Right renal pelvis (tissue), 4 donors: ENCODE measurements at places on chromosomes 2 and 18.

DNA sequence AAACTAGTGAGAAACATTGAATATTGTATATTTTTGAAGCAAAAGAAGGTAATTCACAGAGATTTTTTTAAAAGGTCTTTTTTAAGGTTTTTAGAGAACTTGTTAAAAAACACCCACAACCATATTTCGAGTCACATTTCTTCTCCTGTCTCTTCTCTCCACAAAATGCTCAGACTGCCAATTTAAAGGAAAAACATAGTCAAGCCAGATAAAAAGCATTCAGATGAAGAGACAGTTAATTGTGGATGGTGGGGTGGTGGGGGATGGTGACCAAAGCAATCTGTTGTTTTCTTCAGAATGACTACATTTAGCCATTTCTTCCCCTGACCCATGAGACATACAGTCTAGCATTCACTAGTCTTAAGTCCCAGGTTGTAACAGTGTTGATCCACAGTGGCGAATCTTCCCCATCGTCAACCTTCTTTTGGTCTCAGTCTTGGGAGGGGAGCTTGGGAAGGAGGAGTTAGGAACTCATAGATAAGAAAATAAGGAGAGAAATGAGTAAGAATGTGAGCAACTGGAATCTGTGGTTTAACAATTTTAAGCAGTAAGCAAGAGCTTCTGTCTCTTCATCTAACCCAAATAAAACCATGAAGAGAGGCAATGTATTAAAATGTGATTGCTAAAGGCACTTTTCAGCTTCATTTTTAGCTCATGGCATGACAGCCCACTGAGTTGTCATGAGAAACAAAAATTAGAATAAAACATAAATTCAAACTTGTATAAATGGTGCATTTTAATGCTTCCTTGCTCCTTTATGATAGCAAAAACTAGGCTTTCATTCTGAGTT, 413.7 kb upstream of the FSHR start:
- no peak for DNase-seq

- no peak for DNase-seq
Measured at GRCh38 chr2:164044622-164045021, 308.8 kb upstream of the FIGN start.

DNA sequence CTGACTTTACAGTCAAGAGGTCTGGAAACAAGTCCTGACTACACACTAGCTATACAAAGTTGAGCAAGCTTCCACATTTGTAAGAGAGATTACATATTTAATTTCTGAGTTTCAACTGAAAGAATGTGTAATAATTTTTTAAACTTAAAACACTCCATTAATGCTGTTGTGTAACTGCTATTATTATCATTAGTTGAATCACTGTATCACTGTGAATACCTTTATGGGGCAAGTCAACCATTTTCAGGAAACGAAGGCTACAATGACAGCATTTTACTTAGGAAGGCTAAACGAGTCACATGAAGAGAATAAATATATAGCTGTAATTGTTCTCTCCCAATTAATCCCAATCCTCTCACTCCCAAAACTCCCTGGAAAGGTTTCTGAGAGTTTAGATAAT, 46.3 kb downstream of the TRIP12 start:
- DNase-seq = no peak

DNA sequence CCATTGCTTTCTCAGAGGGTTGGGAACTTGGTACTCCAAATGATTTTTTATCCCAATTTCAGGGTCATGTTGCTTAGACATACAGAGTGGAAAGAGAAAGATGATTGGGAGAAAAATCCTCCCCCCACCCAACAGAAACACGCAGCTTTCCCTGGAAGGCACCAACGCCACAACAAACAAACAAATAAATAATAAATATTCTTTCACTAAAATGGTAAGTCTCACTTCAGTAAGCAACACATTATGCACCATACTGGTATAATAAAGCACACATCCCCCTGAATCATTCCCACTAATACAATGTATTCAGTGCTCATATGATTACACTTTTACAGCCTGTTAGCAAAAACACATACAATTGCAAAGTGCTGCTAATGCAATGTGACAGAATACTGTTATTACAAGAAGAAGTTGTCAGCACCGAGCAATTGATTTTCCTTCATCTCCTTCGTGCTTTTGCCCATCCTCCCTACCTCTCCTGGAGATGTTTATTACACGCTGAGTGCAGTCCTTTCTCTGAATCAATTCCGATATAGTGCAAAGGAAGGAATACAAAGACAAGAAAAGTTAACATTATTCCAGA, 359.9 kb downstream of the TXNL1 start:
- DNase-seq = no peak

DNA sequence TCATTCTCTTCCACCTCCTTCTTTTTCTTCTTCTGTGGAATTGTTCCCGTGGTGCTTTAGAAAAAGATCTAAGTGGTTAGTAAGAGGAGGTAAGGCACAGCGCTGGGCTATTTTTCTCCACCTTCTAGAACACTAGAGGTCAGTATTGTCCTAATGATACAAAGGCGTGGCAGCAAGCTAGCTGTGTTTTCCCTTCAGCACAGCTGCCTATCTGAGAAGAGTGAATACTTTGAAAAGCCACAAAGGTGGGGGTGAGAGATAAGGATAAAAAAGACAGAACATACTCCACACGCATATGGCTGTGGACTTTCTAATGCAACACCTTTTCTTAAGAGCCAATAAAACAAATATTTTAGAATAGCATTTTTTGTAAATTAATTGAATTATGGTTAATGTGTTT, 2.1 kb downstream of the CNTNAP5 start:
- DNase-seq = no peak

- DNase-seq = no peak
Measured at GRCh38 chr18:37529296-37529695, 36.3 kb downstream of the CELF4 start.

DNA sequence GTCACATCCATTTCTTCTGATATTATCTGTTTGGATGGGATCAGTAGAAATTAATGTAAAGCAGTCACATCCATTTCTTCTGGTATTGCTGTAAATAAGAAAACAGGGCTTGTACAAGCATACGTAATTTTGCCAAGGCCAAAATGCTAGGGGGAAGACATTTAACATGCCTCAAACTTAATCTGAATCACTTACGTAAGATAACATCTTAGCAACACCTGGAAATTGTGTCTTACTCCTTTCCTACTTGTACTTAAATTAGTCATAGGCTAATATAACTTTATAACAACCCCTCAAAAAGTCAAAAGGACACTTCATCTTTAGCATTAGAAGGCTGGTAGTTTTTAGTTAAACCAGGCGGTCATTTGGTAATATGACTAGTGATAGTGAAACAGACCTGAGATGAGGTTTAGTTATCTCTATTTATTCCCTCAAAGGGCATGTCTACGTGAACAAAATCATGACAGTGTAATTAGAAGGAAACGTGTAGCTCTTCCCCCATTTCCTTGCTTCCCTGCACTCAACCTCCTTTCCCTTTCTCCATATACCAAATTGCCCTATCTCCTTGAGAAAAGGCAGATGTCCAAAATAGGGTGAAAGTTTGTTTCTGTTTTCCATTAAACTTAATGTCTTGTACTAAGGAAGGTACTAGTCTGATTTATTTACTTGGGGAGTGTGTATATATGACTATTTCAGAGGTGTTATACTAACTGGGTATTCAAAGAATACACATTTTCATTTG, 99.3 kb upstream of the FZD5 start:
- DNase-seq = no peak

GRCh38 chr2:31660165-31660564, 79.4 kb upstream of the SRD5A2 start:
- no peak for DNase-seq
